Activated naive CD4-positive, alpha-beta T cell (primary cell): ENCODE measurements at places on chromosomes 11 and 22.

- DNase-seq: no peak
These were observed 2.0 kb upstream of the ANKRD42 start for GRCh38 chr11:83191491-83191890.

- DNase-seq: no peak
These were observed 3.7 kb upstream of the CHST1 start for GRCh38 chr11:45669146-45669545.

DNA sequence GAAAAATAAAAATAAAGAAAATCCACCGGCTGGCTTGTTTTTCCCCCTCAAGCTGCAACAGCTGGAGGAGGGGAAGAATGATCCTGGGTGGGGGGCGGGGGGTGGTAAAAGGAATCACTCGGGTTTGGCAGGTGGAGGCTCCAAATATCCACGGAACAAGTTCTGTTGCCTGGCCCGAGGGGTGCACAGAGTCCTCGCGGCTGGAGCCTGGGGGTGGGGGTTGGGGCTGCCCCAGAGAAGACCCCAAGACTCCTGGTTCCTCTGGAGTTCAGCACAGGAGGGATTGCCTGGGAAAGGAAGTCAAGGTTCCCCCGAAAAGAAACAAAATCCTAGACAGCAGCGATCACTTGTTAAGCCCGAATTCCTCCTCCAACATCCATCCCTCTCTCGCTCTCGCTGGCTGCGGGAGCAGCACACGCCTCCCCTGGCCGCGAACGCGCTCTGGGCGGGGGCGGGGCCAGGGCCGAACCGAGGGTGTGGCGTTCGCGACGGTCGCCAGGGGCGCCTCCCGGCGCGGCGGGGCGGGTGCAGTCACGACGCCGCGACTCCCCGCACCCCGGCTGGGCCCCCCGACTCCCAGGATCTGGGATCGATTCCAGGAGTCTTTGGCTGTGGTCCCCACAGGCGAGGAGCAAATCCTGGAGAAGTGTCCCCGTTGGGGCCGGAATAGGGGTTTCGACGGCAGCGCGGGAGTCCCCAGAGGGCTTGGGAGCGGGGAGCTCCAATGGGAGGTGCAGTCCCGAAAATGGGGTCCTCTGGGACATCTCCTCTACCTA is at the start of gene KCNA4:
Gene KCNA4 (minus strand): TSS at position 443 of the 776 bp plus-strand sequence. CDS start 4,352 bp downstream, outside the sequence.
- DNase-seq: no peak

GRCh38 chr11:45468267-45468856 is 182.2 kb upstream of the SYT13 start:
- no peak for DNase-seq

GRCh38 chr11:132028380-132029240 is 658.2 kb downstream of the NTM start:
- no peak for DNase-seq

DNA sequence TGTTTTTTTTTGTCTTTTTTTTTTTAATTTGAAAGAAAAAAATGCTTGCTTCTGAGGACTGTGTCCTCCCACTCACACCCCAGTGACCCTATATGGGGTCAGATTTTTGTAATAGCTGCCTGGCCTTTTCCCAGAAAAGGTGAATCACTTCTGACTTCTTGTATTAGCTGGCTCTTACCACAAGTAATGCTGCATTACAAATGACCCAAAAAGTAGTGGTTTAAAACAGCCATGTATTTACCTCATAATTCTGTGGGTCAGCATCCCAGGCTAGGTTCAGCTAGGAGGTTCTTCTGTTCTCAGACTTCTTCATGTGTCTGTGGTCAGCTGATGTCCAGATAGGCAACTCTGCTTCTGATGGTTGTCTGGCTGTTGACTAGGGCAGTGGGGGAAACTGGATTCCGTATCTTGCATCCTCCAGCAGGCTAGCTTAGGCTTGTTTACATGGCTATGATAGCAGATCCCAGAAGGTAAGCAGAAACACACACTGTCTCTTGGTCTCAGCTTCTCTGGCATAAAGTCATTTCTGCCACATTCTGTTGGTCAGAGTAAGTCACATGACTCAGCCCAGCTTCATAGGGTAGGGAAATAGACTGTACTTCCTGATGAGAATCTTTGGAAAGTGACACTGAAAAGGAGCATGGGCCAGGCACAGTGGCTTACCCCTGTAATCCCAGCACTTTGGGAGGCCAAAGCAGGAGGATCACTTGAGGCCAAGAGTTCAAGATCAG is 19.5 kb downstream of the LHFPL7 start:
- no peak for DNase-seq

DNA sequence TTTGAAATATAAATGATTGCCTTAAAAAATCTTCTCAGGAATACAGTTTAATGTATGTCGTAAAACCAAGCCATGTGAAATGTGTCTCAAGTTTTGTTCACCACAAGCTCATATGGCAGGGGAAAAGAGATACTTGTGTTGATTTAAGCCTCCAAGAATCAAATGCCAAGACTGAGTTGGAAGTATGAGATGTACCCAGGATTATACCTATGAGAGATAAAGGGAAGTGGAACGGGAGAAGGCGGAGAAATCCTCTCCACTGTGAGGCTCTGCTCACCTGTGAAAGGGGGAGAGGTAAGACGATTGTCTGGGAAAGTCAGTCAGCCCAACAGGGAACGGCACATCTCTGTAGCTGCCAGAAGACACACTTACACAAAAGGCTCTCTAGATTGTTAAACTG is 124.8 kb downstream of the TRPC6 start:
- DNase-seq: no peak

DNA sequence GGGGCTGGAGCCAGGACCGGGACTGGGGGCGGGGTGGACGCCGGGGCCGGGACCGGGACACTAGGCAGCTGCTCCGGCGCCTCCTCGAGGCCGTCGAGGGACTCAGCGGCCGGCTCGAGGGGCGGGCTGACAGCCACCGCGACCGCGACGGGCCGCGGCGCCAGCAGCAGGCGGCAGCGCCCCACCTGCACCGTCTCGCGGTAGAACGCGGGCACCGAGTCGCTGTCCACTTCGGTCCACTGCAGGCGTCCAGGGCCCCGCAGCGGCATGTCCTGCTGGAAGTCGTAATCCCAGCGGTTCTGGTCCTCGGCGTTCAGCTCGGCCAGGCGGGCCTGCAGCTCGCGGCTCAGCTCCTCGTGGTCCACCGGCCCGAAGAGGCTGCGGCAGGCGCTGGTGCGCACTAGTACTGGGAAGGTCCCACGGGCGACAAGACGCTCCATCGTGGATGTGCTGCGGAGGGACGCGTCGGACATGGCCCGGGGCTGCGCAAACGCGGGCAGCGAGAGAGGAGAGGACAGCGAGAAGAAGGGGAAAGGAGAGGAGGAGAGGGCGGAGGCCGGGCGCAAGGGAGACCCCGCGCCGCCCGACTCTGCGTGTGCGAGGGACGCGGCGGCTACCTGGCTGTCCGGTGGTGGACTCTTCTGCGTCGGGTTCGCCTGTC is 428 bp downstream of the CDKN1C start:
- DNase-seq: no peak

DNA sequence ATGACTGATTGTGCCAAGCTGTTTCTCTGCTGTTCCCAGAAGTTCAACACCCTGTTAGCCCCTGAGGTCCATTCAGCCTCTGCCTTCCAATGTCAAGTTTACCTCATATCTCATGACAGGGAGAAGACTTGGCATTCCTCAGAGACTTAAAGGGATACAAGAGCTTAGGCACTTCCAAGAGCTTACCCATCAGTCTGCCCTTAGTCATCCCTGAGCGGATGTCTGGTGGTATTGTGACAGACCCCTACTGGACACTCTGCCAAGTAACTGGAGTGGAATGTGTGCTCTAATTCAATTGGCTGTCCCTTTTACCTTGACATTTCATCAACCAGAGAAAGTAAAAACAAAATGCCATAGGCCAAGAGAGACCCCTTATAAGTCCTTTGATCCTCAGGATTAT is 151.5 kb downstream of the AASDHPPT start:
- DNase-seq: no peak

DNA sequence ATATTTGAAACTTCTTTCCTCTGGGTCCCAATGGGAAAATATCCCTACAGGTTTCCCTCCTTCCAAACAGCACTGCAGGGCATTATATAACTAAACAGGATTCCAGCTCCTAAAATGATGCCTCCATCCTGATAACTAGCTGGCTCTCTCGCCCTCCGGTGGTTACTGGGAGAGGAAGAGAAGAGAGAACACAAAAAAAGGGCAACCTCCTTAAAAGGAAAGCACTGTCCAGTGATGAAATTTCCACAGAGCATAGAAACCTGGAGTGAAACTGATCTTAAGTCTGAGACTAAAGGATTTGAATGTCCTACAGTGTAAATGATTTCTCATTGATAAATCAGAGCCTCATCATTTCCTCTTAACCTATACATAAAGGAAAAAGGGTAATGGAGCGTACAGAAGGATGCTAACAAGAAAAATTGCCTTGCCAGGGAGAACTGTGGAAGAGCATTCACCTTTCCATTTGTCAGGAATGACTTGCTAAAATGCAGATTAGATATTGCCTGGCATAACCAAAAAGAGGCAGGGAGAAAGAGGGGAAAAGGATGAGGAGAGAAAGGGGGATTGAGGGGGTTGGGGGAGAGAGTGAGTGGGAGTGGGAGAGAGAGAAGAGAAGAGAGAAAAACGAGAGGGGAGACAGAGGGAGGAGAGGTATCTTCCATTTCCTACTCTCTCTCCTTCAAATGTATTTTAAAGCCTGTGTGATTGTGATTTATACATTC is 121.3 kb downstream of the APOL5 start:
- no peak for DNase-seq

- DNase-seq: no peak
These were observed 45.2 kb downstream of the TBX1 start for GRCh38 chr22:19805821-19806212.

GRCh38 chr22:39471381-39472141 is 14.7 kb downstream of the MGAT3 start:
- no peak for DNase-seq

- DNase-seq: no peak
These were observed 18.4 kb downstream of the FDX1 start for GRCh38 chr11:110447897-110448745.

DNA sequence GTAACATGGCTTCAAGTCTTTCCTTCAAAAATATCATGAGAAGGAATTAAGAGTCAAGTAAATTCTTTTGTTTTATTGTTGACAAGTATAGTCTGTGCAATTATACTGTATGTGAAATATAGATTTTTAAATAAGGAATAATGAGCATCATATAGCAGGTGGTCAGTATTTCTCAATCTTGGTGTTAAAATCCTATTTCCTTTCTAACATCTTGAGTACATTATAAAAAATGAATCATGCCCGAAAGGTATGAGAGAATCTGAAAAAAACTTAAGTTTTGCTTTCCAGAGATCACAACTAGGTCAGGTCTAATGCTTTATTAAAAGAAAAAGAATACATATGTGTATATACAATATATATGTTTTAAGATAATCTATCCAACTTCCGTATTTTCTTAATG is 53.1 kb downstream of the KIF18A start:
- DNase-seq: no peak

DNA sequence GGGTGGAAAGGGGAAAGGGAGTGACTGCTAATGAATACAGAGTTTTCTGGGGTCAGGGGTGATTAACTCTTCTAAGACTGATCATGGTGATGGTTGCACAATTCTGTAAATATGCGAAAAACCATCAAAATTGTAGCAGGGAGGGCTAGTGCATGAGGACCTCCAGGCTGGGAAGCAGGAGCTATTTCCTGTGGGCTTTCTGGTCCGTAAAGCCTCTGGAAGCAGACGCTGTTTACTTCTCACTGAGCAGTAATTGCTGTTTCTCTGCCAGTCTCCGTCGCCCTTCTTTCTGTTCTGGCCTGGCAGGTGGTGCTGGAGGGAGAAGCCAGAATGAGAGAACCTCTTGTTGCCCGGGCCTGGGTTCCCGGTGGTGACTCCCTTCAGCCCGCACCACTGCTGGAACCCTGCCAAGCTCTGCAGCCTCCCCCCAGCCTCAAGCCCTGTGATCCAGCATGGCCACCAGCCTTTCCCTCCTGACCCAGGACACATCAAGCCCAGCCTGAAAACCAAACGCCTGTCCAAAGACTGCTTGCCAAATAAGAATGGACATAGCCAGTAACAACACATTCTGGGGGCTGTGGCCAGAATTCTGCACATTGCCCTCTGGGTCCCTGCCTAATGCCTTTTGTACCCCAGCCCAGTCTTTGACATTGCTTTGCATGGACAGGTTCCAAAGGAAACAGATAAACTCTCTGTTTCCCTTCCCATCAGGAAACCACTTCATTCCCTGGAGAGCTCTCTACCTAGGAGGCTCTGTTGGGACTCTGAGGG is 201.0 kb upstream of the NAV2 start:
- DNase-seq: no peak

DNA sequence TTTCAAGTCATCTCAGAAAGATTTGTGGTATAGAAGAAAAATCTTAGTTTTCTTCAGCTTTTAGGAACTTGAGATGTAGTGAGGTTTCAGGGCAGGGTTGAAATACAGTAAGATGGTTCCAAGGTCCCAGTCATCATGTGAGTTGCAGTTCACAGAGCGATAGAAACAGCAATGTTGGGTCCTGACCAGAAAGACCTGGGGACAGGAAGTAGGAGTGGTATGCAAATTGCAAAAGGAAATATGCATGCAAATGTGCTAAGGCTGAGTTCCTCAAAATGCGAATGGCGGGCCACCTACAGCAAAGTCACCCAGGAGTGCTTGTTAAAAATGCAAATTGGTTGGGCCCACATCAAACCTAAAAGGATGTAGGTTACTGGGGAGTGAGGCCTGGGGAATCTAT is 1032.7 kb upstream of the TENM4 start:
- no peak for DNase-seq

- no peak for DNase-seq
These were observed 123.8 kb downstream of the RAB38 start for GRCh38 chr11:88051396-88051795.

DNA sequence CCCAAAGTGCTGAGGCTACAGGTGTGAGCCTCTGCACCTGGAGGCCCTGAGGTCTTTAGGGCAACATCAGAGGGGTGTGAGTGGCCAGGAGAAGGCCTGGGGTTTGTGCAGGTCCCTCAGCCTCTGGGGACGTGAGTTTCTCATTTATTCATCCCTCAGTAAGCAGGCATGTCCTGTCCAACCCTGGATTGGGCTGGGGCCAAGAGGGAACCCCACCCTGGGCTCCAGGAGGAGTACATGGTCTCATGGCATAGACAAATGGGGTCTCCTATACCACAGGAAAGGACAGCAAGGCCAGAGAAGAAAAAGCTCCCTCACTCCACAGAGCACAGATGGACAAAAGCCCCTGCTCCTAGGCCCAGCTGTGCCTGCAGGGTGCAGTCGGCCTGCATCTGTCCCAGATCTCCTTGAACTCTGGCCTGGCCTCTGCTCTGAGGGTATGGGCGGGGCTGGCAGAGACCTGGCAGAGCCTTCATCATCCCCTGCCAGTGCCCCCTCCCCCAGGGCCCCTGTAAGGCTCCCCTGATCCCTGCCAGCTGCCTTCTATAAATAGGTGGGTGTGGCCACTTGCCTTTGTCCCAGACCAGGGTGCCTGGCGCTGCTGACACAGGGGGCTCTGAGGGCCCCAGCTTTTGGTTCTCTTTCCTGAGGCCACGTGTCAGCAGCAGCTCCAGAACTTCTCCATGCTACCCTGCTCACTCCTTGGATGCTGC is 34.6 kb downstream of the A4GALT start:
- DNase-seq: no peak

DNA sequence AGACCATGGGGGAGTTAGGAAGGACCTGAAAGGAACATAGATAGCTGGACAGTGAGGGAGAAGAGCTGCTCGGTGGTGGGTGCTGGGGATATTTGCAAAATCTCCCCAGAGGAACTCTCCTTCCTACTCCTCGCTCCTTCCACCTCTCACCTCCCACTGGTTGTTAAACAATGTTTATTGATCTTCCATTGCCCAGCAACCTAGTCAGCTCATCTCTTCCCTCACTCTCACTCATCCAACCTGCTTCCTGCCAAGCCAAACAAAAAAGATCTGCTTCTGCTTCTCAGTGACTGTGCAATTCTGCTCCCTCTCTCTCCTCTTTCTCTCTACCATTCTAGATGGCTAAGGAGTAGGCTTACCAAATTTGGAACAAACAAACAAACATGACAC is 115.0 kb downstream of the SLC1A2 start:
- DNase-seq: no peak

GRCh38 chr11:107956543-107956942 is 28.3 kb downstream of the RAB39A start:
- no peak for DNase-seq
